ENCODE measurements at places on chromosomes 2 and 18.

GRCh38 chr2:177334940-177335543 is 57.5 kb upstream of the AGPS start:
- DNase-seq: no peak

GRCh38 chr2:72340665-72341064 is 193.0 kb upstream of the CYP26B1 start:
- DNase-seq: no peak

GRCh38 chr18:48828194-48828545 is 122.6 kb downstream of the SMAD7 start:
- no peak for DNase-seq

GRCh38 chr2:130393318-130393910 is 37.6 kb downstream of the PTPN18 start:
- no peak for DNase-seq

DNA sequence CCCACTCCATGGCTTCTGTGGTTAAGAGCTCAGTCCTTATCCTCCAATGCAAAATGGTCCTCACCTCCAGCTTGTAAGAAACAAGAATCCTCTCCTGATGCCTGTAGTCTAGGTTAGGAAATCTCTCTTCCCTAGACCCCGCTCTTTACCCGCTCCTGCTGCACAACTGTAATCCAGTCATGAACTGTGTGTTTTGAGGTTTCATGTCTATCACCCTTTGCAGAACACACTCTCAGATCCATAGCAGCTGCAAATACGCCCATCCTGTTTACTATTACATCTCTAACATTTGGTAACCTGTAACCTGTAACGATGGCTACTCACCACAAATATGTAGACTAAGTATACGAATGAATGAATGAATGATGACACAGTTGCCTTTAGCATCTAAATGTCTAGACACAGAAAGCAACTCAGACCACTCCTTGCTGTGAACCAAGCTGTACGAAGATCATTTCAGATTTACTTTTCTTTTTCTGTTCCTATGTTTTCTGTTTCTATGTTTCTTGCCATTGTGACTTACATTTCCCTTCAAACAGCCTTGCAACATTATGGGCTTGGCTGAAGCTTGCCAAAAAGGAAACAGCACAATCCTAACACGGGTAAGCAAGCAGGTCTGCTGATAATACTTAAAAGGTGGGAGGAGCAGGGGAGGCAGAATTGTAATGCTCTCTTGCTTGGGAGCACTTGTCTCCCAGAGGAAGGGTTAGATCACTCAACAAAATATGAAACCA is 53.7 kb downstream of the EPHA4 start:
- DNase-seq: no peak

- no peak for DNase-seq
Measured at GRCh38 chr2:217989221-217989948, 13.4 kb downstream of the TNS1 start.

DNA sequence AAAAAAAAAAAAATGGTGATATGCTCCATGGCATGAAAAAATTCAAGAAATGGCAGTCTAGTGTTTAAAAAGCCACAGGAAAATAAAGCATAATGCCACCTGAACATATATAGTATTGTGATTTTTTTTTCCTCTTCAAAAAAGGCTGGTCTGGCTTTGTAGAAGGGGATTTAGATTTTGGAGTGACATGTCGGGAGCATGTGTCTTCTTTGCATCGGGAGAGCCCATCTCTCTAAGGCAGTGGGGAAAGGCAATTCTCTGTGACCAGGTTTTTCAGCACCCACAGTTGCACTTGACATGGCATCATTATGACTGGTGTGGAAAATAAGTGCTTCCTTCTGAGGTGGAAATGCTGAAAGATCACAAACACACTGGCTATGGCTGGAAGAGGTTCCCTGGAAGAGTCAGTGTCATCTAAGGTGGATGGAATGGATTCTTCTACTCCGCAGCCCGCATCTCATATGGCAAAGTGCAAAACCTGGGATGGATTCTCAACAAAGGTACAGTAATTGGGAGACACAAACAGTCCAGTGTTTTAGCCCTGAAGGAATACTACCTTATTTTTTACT is 172.5 kb downstream of the AGAP1 start:
- no peak for DNase-seq
